ENCODE measurements at places on chromosomes 11 and 22.

DNA sequence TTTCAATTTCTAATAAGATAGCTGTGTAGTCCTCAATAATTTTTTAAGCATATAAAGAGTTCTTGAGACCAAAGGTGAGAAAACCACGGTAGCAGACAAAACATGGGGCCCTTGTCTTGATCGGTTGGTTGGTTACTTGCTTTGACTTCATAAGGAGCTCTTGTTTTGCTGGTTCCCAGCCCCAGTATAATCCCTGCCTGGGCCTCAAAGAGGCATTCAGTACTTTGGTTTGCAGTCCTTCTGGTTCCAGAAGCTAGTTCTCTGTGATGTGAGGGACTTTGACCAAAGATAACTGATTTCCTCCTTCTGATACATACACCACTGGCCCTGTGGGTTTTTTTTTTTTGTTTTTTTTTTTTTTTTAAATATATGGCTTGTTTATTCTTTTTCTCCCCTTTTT is 17.1 kb downstream of the MARK2 start:
- no peak for DNase-seq

DNA sequence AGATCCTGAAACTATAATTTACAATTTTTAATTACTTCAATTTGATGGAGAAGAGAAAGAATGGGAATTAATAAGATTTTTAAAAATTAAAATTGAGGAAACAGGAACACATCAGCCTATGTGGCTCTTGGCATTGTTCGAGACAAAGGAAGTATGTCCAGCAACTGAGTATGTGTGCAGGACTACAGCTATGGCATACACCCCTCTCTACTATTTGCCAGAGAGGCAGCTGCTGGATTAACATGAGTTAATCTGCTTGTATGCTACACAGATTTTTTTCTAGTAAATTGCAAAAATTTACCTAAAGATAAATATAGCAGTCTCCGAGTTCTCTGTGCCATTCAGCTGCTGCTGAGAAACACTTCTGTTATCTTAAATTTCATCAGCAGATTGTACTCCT is 70.6 kb downstream of the PHF21A start:
- no peak for DNase-seq

DNA sequence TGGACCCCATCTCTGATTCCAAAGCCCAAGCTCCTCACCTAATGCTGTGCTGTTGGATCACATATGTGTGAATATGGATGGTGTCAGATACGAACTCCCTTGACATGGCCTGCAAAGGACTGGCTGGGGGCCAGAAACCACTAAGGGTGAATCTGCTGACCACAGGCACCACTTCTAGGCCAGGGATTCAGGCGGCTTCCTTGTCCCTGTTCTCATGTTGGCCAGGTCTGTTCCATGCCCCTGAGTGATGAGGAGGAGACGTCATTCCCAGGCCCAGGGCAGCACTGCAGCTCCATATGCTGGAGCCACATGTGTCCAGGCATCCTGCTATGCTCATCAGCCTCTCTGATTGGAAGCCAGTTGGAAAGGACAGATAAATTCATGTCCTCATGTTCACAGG is 130.0 kb upstream of the BDNF start:
- DNase-seq: no peak

GRCh38 chr11:102012946-102013345 is 34.3 kb upstream of the CFAP300 start:
- DNase-seq: no peak

GRCh38 chr11:62463121-62463542 is 44.3 kb downstream of the SCGB1A1 start:
- DNase-seq: no peak

DNA sequence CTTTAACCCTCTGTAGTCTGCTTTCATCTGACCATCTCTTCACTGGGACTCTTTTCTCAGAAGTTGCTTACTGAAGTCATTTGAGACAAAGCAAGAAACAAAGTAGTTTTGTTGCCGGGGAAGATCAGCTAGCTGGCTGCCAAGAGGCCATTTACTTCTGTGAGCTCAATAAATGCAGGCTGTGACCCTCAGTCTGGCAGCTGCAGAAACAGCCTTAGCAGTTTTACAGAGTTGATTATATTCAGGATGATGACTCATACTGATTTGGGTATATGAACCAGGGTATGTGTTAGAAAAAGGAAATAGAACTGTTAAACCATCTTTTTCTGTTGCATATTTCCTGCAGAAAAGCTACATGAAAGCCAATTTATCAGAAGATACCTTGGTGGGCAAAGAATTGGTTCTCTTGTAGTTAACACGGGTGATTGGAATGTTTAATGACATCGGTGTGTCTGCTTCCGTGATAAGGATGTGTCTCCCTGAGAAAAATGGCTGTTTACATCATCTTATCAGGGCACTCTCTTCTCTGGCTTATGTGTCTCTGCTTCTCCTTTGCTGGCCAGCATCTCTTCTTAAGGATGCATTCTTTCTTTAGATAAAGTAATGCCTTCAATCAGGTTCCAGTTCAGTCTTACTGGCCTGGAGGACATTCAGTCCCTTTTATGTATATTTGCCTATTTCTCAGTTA is 18.5 kb downstream of the FIBIN start:
- no peak for DNase-seq

DNA sequence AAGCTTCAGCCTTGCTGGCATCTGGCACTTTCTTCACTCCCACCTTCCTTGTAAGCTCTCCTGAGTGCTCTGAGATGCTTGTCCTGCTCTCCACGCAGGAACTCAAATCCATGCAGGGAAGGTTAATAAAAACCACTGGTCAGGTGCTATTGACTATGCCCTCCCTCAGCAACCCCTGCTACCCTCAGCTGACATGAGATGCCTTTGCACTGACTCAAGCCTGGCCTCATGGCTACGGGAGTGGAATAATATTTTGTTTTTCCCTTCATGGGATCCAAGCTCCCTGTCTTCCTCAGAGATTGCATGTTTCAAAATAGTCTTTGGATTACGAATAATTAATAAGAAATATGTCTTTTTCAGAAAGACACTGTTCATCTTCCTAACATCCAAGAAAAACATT is 31.7 kb upstream of the ABCC8 start:
- no peak for DNase-seq

- DNase-seq: peak; percentile 38
Measured at GRCh38 chr22:35102663-35103062, 36.7 kb downstream of the ISX start.

DNA sequence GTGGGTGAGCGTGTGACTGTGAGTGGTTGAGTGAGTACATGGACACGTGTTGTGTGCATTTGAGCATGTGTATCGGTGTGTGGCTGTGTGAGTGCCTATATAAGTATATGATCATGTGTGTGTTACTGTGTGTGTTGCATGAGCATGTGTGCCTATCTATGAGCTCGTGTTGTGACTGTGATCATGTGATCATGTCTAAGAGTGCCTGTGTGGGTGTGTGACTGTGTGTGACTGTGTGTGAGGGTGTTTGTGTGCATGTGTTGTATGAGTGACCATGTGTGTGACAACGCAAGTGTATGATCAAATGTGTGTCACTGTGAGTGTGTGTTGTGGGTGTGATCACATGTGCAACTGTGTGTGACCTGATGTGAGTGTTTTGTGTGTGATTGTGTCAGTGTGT is 88.8 kb downstream of the UBASH3B start:
- DNase-seq: no peak

DNA sequence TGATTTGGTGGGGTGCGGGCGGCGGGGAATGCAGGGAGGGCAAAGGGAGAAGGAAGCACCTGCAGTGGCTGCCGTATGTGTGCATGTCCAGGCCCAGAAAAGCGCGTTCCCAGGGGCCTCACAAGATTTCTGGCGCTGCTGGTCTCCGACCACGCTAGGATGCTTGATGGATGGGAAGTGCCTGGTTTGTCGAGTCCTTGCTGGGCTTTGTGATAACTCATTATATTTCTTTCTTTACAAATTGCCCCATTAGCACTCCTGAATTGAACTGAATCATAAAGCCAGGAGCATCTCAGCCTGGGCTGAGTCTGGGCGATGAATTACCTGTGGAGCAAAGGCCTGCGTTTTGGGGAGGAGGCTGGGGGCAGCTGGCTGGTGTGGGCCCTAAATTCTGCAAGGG is 69.2 kb upstream of the LMO1 start:
- DNase-seq: no peak

- DNase-seq: no peak
Measured at GRCh38 chr11:21205205-21205604, 535.8 kb downstream of the NELL1 start.

- peak; percentile 89 for DNase-seq
Measured at GRCh38 chr11:64339754-64340408, at the start of gene CCDC88B. CCDC88B (plus strand) TSS chr11:64340204; CDS start chr11:64340267, 63 bp downstream.

DNA sequence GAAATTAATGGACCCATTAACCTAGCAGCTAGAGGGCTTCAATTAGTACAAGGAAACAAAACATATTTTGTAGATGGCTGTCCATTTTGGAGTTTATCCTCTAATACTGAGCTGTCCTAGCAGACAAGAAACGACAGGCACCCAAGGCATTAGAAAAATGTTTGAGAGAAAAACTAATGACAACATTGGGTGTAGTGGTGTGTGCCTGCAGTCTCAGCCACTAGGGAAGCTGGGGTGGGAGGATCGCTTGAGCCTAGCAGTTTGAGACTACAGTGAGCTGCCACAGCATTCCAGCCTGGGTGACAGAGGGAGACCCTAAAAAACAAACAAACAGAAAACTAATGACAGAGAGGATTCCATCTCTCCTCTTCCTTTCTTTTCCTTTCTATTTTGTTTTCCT is 1.5 kb downstream of the A4GALT start:
- no peak for DNase-seq

GRCh38 chr22:23128269-23129108 is 13.3 kb downstream of the RSPH14 start:
- DNase-seq: peak; percentile 84

All from GM13977 (cell line).